HFF-Myc (cell line): ENCODE measurements at places on chromosomes 1 and 21.

DNA sequence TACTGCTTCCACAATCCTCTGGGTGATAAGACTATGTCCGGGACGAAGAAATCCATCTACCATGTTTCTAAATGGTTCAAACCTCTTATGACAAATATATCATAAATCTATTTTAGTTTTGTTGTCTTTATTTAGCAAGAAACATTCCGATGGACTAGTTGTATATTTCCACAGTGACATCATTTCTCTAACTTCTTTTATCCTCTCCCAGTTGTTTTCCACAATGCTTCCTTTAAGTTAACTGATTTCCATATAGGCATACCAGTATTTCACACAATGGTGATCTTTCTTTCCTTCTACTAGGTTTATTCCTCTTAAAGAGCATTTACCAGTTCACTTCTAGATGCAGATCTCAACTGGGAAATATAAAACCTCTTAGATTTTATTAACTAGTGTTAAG, 44.8 kb downstream of the USP1 start:
- DNase-seq, result no peak

GRCh38 chr1:109341944-109342930, 35.4 kb upstream of the MYBPHL start:
- no peak for DNase-seq

DNA sequence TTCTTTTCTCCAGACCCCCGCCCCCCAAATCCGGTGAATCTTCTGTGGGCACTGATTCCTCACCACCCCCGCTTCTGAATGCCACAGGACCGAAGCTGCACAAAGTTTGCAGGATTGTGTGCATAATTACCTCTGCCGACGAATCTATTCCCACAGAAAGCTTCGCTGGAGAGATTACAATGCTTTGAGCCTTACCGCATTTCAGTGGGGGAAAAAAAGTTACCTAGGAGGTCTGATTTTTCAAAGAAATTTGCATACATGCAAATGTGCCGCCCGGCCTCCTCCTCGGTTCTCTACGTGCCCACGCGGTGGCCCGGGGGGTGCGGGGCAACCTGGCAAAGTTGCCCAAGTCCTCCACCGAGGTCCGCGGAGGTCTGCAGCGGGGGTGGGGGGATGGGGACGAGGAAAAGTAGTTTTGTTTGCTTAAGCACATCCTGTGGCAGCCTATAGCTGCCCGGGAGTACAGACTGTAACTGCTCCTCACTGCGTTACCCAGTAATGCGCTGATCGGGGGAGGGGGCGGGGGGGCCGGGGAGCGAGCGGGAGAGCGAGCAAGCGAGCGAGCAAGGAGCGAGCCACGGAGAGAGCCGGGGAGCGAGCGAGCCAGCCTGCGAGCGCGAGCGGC, 563 bp upstream of the NFIA start:
- DNase-seq, result no peak

DNA sequence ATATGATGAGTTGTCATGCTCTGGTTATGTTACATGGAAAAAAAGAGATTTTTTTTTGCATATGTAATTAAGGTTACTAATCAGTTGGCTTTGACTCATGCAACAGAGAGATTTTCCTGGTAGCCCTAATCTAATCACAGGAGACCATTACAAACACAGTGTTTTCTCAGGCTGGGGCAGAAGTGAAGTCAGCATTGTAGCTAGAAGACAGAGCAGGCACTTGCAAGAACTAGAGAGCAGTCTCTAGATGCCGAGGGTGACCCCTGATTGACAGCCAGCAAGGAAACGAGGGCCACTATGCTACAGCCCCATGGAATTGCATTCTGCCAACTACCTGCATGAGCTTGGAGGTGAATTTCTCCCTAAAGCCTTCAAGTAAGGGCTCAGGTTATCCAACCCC, 151.3 kb downstream of the RUNX1 start:
- no peak for DNase-seq

GRCh38 chr1:101148980-101149379, 87.8 kb upstream of the S1PR1 start:
- DNase-seq, result no peak

DNA sequence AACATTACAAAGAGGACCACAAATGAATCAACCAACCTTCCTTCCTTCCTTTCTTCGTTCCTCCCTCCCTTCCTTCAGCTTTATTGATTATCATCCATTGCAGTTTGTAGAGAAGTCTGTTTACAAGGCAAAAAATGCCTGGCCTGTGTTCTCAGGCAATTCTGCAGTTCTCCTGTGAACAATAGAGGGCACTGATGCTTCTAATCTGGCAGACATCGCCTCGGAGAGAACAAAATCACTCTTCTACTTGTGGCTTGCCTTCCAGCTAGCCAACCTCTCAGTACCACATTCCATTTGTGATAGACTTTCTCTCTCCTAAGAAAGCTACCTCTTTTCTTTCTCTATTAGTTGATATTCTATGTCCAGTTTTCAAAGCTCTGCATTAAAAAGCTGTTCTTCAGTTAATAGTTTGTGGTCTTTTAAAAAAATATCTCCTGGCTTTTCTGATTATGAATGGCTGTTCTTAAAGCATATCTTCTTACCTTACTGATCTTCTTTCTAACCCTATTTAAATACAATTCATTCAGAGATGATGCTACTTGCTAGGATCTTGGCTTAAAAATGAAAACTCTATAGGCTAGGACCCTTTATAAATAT, 26.9 kb upstream of the ESRRG start:
- peak; percentile 15 for DNase-seq

- DNase-seq, result peak; percentile 26
Measured at GRCh38 chr1:183180634-183181056, 5.4 kb upstream of the LAMC2 start.

- no peak for DNase-seq
Measured at GRCh38 chr1:242824435-242824834, 299.9 kb upstream of the PLD5 start.

DNA sequence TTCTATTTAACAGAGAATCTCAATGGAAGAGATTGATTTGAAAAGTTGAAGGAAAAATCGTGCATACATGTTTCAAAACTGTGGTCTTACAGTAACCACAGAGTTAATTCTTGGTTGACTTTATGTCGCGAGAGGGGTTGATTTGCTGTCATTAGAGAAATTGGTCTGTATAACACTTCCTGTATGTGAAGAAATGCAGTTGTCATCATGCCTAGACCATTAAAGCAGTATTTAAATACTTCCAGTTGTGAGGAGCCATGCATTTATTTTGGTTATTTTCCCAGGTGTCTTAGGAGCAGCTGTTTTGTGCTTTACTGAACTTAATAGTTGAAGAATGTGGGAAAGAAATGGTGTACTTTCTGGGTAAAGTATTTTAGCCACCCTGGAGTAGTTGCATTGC, 76.2 kb downstream of the NFIA start:
- no peak for DNase-seq

DNA sequence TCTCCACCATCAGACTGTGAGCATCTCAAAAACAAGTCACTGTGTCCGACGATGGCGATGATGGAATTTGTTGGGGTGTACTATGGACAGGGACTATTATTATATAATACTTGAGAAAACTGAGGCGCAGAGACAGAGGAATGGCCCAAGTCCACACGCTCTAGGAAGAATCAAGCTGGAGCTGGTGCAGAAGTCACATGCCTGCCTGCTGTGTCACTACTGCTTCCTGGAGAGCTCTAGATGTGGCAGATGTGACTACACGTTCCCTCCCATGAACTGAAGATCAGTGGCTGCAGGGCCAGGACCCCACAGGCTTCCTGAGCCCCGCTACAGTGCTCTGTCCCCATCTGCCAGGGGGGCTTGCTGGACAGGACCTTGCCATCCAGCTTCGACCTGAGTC, 56.9 kb downstream of the TRABD2B start:
- DNase-seq, result no peak

- no peak for DNase-seq
Measured at GRCh38 chr1:165152109-165152508, 204.4 kb downstream of the LMX1A start.

GRCh38 chr1:43206600-43207228, 34.6 kb downstream of the CFAP57 start:
- DNase-seq, result peak; percentile 93

GRCh38 chr1:74697832-74698231, 24.2 kb upstream of the ERICH3 start:
- no peak for DNase-seq

DNA sequence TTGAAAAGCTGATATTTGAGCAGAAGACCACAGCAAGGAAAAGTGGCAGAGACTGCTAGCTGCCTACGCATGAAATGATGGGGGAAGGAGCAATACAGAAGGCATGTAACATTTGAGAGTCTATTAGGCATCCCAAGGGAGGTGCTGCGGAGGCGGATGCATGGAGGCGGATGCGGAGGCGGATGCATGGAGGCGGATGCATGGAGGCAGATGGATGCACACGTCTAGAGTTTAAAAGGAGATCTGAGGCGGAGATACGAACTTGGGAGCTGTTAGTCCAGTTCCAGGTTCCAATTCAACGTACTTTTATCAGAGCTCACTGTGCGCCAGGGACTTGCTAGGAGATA, 744 bp upstream of the DDX20 start:
- no peak for DNase-seq

DNA sequence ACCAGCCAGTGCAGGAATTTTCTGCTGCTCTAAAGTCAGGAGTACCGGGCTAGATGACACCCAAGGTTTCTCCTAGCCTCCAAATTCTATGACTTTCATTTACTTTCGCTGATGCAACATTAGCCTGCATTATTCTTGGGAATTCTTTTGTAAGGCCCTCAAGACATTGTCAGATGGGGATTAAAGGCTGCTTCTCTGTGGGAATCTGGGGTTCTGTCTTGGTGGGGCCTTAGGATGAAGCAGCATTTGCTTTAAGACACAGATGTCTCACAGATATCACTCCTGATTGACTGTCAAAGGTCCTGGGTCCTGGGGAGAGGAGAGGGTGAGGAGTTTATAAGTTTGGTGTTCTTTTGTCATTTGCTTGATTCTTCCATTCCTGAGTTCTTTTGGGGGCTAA, 11.6 kb downstream of the PKP1 start:
- no peak for DNase-seq

DNA sequence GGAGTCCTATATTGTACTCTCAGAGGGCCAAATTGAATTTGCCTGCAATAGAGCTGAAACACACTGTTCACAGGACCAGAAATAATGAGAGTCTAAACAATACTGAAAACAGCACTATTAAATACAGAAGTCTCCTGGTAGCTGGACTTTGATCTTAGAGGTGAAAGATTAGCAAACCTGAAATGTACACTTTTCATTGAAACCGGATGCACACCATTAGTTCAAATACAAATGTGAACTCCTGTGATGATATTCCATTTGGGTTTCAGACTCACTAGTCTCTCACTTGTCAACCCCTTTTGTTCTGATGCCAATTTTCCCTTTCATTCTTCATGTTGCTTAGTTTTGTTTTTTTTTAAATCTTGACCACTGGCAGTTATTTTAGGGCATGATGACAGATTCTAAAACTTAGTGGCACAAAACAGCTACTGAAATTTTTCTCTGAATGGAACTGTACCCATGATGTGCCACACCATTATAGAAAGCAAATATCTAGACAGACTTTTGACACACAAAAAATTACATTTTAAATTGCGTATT, 5.9 kb upstream of the TNFSF4 start:
- DNase-seq, result no peak

DNA sequence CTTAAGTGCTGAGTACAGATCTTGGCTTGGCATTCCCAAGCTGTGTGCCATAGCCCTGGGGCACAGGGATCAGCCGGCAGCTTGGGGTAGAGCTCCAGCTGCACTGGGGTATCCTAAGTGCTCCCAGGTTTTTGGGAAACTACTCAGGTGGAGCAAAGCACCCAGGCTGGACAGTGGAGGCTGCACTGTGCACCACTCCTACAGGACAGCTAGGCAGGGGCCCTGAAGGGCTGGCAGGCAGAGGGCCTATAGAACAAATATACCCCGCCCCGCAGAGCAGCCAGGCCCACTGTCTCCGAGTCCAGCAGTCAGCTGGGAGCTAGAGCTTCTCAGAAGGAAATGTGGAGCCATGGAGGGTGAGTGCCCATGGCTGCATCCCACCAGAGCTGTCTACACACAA, 691.7 kb upstream of the ADGRL2 start:
- DNase-seq, result no peak

GRCh38 chr1:36440646-36441045, 9.6 kb downstream of the OSCP1 start:
- DNase-seq, result no peak

DNA sequence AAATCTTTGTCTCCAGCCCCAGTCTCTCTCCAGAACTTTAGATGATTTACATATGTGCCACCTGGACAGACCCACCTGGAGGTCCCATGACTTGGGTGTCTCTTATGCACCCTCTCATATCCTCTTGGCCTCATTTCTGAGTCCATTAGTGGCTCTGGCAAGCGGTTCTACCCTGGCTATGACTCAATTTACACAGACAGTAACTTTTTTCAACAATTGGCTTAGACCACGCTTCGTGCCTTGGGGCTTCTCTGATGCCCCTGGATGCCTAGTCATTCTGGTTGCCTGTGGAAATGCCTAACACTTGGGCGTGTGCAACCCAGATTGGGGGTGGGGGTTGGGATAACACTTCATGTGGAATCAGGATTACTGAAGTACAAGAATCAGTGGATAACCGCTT, 57.1 kb upstream of the GADD45A start:
- no peak for DNase-seq

DNA sequence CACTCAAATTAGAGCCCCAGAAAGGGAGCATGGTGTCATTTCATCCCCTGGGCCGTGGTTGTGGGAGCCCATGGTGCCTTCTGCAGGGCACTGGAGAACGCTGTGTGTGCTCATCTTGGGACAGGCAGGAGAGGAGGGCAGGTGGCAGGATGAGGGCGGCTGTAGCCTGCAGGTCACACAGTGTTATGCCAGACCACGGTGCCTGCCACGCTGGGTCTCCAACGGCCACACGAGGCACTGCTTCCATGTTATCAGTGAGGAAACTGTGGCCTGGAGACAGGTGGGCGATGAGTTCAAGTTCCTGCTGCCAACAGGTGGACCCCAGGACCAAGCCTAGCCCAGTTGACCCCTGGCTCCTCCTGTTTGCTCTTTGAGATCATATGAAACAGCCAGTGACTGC, 21.0 kb downstream of the ABCG1 start:
- DNase-seq, result no peak

GRCh38 chr1:170513138-170513537, 18.8 kb upstream of the GORAB start:
- no peak for DNase-seq

DNA sequence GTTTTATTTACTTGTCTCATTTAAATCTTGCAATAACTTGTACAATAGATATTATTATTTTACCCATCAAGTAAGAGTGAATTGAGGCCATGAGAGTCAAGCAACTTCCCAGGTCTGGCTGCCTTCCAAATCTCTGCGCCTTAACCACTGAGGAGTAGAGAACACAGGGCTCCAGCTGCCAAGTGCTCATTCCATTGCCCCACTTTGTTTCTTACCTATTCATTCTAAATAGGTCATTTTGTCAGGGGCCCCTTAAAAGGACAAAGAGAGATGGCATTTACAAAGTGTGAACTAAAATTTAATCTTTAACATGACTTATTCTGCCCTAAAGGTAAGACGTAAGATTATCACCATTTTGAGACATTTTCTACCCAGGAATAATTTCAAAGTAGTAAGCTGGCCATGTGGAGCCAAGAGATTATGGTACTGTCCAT, 3.5 kb downstream of the PPP1R15B start:
- no peak for DNase-seq

- DNase-seq, result no peak
Measured at GRCh38 chr1:148160048-148160342, 7.9 kb upstream of the NBPF11 start.
